ENCODE measurements at places on chromosomes 1 and 21.

DNA sequence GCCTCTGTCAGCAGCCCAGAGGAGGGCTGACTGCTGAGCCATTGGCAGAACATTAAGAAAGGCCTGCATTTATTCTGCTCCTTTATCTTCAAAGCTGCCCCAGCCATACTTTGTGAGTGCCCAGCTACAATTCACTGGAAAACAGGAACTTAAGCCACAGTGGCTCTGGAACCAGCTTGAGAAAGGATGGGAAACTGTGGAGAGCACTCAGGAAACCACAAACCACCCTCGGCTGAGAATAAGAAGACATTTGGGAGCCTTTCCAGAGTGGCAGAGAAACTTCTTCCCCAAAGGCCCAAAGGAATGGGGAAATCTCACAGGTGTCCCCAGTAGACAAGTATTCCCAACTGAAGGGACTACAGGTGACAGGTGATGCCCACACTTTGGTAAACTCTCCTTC, 1.8 kb downstream of the LAMB3 start:
- peaks cover 2% of the 10 kb centered on the region for H3K36me3 ChIP-seq
- DNase-seq = no peak
- H3K27me3 ChIP-seq = peaks cover 4% of the 10 kb centered on the region

DNA sequence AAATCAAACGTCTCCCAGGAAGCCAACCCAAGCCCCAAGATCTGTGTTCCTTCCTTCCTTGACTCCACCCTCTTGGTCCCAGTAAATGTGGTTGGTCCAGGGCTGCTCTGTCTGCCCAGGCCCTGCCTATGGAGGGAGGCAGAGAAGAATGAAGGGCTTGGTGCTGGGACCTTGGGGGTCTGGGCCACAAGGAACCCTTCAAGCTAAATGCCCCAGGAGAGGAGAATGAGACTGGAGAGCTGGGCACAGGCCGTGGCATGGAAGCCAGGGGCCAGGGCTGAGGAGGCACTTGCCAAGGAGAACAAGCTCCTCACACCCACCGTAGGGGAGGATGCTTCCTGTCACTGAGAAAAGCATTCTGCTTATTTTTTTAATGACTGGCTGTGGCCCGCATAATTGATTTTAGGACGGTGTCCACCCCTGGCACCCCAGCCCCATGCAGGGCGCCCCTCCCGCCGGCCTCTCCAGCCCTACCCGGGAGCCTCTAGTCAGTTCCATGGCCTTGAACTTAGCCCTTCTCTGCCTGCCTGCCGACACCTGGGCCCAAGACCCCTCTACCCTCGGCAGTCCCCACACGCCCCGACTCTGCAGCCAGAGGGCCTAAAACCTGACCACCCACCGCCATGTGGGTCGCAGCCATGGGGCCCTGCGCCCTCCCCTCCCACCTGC, 889 bp downstream of the CLEC20A start:
- no peaks in the 10 kb centered on the region for H3K36me3 ChIP-seq
- no peak overlapping the region for H3K4me3 ChIP-seq
- no peaks in the 10 kb centered on the region for H3K4me1 ChIP-seq
- DNase-seq = no peak
- no peak overlapping the region for H3K27ac ChIP-seq

DNA sequence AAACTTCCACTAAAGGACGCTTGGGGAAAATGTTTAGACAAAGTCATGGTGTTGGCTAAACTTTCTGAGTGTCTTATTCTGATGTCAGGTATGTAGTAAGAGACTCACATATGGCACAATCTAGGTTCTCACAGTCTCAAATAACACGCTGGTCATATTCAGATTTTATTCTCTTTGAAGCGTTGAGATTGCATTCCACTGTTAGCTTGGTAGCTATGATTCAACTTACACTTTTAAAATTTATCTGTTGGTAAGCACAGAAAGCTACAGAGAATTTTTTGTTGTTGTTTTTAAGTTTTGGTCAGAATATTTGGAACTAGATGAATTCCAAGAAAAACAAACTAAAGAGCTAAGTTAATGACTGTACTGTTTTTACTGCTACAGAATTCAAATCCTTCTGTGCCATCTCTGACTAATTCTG, 126.7 kb downstream of the PRRX1 start:
- H3K36me3 ChIP-seq = no peaks in the 10 kb centered on the region
- no peak for DNase-seq
- H3K27ac ChIP-seq = no peak overlapping the region
- no peaks in the 10 kb centered on the region for H3K4me1 ChIP-seq

DNA sequence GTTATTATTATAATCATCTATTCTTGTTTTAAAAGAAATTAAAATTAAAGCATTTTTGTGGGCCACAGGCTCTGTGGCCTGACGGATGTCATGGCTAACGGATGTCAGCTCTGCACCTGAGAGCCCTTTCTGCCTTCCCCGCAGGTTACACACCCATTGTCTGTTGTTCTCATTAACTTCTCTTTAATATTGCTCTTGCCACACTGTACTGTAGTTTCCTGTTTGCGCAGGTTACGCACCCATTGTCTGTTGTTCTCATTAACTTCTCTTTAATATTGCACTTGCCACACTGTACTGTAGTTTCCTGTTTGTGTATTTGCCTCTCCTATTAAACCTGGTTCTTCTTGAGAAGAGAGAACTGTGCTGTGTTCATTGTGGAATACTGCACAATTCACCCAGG, 294.4 kb upstream of the PLXNA2 start:
- H3K4me3 ChIP-seq = no peak overlapping the region
- H3K27me3 ChIP-seq = peaks cover 26% of the 10 kb centered on the region
- no peak for DNase-seq
- H3K36me3 ChIP-seq = no peaks in the 10 kb centered on the region

- DNase-seq = no peak
- peak overlapping the region; percentile 63 for H3K27ac ChIP-seq
- H3K36me3 ChIP-seq = no peaks in the 10 kb centered on the region
Measured at GRCh38 chr1:246785494-246786111, 61.4 kb downstream of the SCCPDH start.

- H3K27me3 ChIP-seq = peaks cover 78% of the 10 kb centered on the region
- H3K4me1 ChIP-seq = peaks cover 13% of the 10 kb centered on the region
- H3K36me3 ChIP-seq = no peaks in the 10 kb centered on the region
- no peak for DNase-seq
- H3K27ac ChIP-seq = no peak overlapping the region
- H3K4me3 ChIP-seq = peak overlapping the region; percentile 62
Measured at GRCh38 chr1:203126866-203127665, 460 bp upstream of the ADORA1 start.

DNA sequence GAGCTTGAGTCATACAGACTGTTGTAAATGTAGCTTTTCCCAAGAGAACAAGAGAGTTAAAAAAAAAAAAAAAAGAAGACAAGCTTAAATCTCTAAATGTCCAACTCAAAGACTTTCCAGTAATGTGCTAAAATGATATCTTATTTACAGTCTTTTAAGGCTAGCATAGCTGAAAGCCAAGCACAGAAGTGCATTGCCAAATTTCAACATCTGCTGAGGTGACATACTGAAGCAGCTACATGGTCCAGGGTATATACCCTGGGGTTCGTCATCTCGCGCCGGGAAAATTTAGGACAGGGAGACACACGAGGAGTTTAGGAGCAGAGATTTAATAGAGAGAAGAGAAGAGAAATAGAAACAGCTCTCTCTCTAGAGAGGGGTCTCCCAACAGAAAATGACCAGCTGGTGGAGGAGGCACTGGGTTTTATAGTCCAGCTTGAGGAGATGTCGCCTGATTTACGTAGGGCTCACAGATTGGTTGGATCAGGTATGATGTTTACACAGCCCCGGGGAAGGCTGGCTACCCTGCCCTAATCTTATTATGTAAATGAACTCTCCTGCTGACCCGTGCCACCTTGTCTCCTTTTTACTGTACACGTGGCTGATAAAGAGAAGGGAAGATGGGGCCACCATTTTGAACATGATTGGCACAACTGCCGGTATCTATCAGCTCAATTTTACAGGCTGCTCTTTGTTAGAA, 172.7 kb downstream of the TRIM33 start:
- no peak overlapping the region for H3K4me3 ChIP-seq
- H3K27ac ChIP-seq = peak overlapping the region; percentile 63
- no peaks in the 10 kb centered on the region for H3K27me3 ChIP-seq
- H3K36me3 ChIP-seq = no peaks in the 10 kb centered on the region
- no peak for DNase-seq
- peaks cover 36% of the 10 kb centered on the region for H3K4me1 ChIP-seq

- peak within 1 kb of the TSS; percentile 59 for H3K4me3 ChIP-seq
- peaks cover 37% of the 10 kb centered on the region for H3K27me3 ChIP-seq
- no peak within 1 kb of the TSS for H3K27ac ChIP-seq
- no peak for DNase-seq
Measured at GRCh38 chr1:66752000-66752592, at the start of gene DYNLT5. Gene DYNLT5 (plus strand): TSS chr1:66752459. CDS start chr1:66754659, 2,200 bp downstream.

- H3K27ac ChIP-seq = no peak overlapping the region
- H3K4me3 ChIP-seq = no peak overlapping the region
- no peak for DNase-seq
- H3K27me3 ChIP-seq = peaks cover 6% of the 10 kb centered on the region
- no peaks in the 10 kb centered on the region for H3K4me1 ChIP-seq
Measured at GRCh38 chr1:177824508-177824982, 145.3 kb downstream of the SEC16B start.

DNA sequence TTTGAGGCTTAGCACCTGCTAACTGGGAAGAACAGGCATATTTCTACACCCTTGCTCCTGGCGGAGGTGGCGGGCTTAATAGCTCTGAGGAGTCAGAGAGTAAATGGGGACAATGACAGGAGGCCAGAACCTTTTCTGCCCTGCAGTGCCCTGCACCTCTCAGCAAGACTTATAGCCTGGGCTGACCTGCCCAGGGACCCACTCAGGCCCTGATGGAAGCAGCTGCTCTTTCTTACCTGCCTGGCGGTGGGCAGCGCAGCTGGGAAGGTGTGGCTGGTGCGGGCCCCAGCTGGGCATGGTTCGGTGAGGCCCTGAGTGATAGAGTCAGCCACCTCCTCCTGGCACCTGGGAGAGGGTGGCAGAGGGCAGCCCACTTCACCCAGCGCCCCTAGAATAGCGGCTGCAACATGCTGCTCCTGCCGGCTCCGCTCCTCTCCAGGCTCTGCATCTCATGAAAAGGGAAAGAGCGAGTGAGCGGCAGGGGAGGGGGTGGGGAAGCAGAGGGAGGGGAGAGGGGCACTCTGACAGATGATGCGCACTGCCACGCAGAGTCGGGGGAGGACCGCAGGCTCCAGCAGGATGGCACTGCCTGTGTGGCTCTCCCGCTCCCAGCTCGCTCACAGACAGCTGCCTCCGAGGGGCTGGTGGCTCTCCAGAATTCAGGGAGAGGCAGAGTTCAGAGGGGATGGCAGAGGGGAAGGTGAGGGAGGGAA, at the start of gene RGS8:
Gene RGS8 (minus strand): TSS at position 472 of the 713 bp plus-strand sequence. CDS start 14,938 bp downstream, outside the sequence.
- H3K36me3 ChIP-seq = no peaks in the 10 kb centered on the region
- no peak for DNase-seq
- H3K4me1 ChIP-seq = no peaks in the 10 kb centered on the region
- no peak within 1 kb of the TSS for H3K27ac ChIP-seq
- no peak within 1 kb of the TSS for H3K4me3 ChIP-seq
- peaks cover 25% of the 10 kb centered on the region for H3K27me3 ChIP-seq

GRCh38 chr1:12296623-12297022, 66.8 kb downstream of the VPS13D start:
- no peak overlapping the region for H3K4me3 ChIP-seq
- H3K4me1 ChIP-seq = no peaks in the 10 kb centered on the region
- peaks cover 31% of the 10 kb centered on the region for H3K36me3 ChIP-seq
- no peaks in the 10 kb centered on the region for H3K27me3 ChIP-seq
- no peak for DNase-seq

GRCh38 chr1:158998037-158998780, 11.5 kb upstream of the IFI16 start:
- H3K27me3 ChIP-seq = no peaks in the 10 kb centered on the region
- no peaks in the 10 kb centered on the region for H3K36me3 ChIP-seq
- H3K4me1 ChIP-seq = peaks cover 4% of the 10 kb centered on the region
- DNase-seq = no peak
- peak overlapping the region; percentile 34 for H3K4me3 ChIP-seq
- peak overlapping the region; percentile 87 for H3K27ac ChIP-seq

- H3K36me3 ChIP-seq = no peaks in the 10 kb centered on the region
- H3K4me3 ChIP-seq = no peak overlapping the region
- H3K27ac ChIP-seq = no peak overlapping the region
Measured at GRCh38 chr1:236608930-236609726, 4.8 kb upstream of the HEATR1 start.

- DNase-seq = no peak
- no peak overlapping the region for H3K27ac ChIP-seq
- no peak overlapping the region for H3K4me3 ChIP-seq
- no peaks in the 10 kb centered on the region for H3K27me3 ChIP-seq
- no peaks in the 10 kb centered on the region for H3K36me3 ChIP-seq
Measured at GRCh38 chr1:198125995-198126735, 30.6 kb upstream of the NEK7 start.

DNA sequence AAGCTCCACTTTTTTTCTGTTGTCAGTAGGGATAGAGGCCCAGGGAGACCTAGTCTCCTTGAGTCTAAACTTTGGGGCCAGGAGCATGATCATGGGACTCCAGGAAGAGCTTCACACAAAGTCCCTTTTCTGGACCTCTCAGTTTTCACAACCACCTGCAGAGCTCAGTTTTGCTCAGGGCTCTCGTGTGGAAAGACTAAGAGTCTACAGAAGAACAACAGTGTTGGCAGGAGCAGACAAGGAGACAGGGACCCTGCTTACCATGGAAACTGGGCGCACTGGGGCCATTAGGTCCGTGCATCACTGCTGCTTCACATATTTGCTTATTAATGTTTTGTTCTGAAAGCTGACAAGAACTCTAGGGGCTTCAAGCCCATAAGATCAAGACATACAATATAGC, 63.9 kb upstream of the HSD17B7 start:
- DNase-seq = no peak
- H3K27me3 ChIP-seq = no peaks in the 10 kb centered on the region
- H3K4me1 ChIP-seq = no peaks in the 10 kb centered on the region

- no peak overlapping the region for H3K4me3 ChIP-seq
- H3K27ac ChIP-seq = peak overlapping the region; percentile 29
- H3K36me3 ChIP-seq = no peaks in the 10 kb centered on the region
- H3K4me1 ChIP-seq = peaks cover 81% of the 10 kb centered on the region
- no peaks in the 10 kb centered on the region for H3K27me3 ChIP-seq
Measured at GRCh38 chr1:91015358-91015780, 6.5 kb downstream of the ZNF644 start.
